ENCODE measurements at places on chromosomes 6 and 20. TPM values are rescaled to one million over a fixed set of nuclear protein-coding genes. Genes with fewer than 3 reads are reported as not detected.

GRCh38 chr6:125020385-125020784 lies 58.1 kb downstream of the RNF217 start:
- no peak for DNase-seq

DNA sequence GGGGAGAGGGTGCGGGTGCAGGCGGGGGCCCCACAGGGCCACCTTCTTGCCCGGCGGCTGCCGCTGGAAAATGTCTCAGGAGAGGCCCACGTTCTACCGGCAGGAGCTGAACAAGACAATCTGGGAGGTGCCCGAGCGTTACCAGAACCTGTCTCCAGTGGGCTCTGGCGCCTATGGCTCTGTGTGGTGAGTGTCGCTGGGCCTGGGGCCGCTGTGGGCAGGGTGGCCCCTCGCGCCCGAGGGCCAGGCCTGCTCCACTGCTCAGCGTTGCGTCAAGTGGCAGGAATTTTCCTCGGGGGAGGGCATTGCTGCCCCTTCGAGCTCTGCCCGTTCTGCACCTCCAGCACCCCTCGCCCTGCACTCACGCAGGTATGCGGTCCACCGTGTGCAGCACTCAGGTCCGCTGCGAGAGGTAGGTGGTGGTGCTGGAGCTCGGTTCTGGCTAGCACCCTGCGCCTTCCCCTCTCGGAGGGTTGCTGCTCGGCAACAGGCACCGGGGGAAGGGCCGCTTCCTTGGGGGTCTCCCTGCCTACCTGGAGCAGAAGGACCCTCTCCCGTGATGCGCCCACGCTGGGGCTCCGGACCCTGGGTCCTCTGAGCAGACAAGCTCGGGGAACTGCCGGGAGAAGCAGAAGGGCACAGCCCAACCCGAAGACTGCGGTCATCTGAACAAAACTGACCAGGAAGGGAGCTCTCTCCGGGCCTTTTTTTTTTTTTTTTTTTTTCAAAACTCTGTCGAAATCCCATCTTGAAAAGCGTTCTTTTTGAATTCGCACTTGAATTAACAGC lies 674 bp downstream of the MAPK14 start:
- DNase-seq = no peak

DNA sequence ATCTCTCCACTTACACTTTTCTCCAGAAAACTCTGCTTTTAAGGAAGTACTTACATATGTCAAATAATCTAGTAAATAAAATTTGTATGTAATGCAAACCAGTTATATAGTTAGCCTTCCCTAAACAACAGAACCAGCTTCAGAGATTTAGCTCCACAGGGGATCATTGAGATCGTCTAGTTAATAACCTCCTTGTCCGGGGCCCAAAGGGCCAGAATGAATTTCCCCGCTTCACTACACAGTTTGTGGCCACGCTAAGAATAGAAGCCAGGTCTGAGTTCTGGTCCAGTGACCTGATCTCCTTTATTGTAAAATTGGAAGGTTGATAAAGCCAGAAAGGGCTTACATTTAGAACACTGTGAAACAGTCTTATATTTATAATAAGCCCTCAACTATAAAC lies 245.2 kb downstream of the TPBG start:
- DNase-seq = no peak

DNA sequence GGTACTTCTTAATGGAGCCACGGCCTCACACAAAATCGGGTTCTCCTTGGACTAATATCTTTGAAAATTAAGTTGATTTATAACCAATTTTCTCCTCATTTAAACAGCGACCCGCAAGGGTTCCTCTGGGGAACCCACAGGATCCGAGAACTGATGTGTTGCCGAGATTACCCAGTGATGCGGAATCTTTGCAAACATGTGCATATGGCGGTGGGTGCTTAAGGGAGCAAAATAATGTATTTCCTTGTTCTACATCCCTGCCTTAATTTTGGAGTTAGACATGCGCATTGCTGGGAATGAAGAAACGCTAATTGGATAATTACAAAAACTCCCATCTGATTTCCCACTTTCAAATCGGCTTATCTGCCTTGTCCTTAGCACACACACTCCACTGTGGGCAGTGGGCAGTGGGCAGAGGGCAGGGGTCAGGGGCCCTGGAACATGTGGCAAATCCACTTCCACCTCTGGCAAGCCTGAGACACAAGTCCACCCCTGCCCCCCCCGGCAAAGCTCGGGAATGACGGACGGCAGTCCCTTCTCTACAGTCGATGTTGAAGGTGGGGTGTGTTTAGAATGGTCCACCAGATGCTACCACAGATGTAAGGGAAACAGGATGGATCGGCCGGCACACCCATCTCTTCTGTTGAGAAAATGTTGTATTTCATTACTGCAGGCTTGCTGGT lies 137.4 kb upstream of the CDH4 start:
- no peak for DNase-seq

- no peak for DNase-seq
Observed at GRCh38 chr6:27062755-27063154, 184.7 kb upstream of the PRSS16 start.

DNA sequence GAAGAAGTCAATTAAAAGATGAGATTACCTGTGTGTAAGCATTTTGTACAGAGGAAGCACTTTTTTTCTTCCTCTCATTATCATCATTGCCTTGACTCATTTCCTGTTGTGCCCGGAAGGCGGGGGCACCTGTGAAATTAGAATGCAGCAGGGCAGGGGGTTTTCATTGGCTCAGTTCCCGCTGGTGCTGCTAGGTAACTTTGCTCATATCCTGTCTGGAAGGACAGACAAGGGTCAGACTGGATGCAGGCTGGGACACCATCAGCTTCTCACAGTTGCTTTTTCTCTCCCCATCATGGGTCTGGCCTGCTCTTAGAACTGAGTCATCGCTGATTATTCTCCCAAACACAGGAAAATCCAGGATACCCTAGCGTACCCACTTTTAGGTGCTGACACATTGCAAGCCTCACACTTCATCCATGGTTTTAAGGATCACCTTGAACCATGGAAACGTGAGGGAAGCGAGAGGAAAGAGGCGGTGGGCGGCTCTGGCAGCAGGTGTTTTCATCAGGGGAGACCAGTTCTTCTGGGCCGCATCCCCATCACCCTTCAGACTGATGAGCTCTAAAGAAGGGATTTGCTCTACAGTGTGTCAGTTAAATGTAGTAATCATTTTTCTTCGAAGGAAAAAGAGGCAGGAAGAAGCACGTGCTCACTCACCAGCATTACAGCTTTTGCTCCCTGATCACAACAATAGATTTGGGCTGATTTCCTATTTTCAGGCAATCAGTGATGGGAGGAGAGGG lies 195.7 kb upstream of the SASH1 start:
- no peak for DNase-seq

OARD1 gene
- polyA plus RNA-seq = 26.2 TPM

DNA sequence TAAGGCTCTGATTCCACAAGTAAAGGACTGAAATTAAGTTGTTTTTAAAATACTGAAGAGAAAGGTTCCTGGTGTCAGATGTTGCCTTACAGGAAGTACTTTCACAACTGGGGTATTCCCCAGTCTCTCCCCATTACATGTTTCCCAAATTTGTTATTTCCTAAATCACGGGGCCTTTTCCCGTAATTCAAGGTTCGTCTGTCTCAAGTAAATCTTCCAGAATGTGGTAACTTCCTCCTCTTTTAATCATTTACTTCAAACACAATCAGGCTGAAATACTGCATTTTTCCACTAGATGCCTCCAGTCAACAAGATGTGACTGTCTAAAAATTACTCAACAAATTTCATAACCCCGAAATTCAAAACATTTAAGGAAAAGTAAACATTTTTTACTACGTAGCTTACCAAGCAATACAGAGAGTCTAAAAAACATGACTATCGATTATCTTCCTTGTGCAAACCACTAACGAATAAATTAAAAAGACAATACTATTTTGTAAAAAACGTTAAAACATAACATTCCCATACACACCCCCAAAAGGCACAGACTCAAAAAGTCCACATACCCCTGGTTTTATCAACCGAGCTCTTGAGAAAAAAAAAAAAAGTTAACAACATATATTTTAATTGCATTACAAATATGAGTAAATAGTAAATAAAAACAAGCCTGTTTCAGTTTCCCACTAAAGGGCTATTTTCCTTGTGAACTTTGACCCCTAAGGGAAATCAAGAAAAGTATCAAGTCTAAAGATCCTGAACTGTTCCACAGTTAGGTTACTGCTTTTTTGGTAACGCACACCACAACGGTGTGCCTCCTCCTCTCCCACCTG lies 1.7 kb downstream of the SOD2 start:
- DNase-seq = peak; percentile 84

- no peak for DNase-seq
Observed at GRCh38 chr6:34836451-34836850, 44.6 kb downstream of the BLTP3A start.

CASP8AP2 gene
- polyA plus RNA-seq = 7.5 TPM

ADISSP gene
- polyA plus RNA-seq = 95.2 TPM

DNA sequence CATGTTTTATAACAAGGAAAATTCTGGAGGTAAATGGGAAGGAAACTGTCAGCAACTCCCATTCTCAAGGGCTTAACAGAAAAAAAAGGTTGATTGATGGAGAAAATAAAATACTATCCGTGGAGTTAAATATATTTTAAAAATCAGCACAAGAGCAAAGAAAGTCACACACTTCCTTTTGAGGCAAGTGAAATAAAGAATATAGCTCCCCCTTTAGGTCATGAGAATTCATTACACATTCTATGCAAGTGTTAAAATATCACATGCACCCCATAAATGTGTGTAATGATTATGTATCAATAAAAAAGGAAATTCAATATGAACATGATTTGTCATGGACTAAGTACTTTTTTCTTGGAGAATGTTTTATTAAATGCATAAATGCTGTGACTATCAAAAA lies 349.2 kb downstream of the TPBG start:
- no peak for DNase-seq

WFDC5 gene
- polyA plus RNA-seq = not detected

GRCh38 chr6:26331218-26332073 lies 33.6 kb upstream of the BTN3A2 start:
- peak; percentile 79 for DNase-seq

DNA sequence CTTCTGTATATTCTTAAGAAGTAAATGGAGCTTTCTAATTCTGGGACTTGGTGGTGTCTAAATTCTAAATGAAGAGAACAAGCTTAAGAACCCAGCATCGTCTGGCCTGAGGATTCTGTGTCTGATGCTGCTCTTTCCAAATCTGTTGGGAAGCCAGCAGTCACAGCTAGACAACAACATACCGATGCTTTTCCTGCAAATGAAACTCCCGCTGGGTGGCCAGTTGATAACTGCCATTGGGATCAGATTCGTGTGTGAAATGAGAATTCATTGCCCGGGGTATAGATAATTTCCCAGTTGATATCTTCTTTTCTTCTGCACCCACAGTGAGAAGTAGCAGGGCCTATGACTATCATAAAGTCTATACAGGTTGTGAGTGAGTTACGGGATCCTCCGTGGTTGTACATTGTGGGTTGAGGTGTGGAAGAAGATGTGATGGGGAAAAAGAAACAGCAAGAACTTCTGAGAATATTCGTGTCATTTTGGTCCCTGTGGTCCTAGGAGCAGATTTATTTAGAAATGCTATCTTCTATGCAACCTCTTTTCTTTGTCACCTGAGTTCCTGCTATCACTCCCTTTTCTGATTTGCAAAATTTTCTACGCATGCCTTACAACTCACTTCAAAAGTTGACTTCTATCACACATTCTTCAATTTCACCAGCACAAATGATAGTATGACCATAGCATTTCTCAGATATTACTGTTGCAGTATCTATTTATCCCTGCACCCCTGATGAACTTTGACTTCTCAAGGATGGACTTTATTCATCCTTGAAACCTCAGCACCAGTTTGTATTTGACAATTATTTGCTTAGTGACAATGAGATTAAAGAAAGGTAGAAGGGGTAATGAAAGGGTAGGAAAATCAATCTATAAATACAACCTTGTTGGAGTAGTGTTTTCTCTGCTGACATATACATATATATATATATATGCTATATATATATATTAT lies 10.4 kb downstream of the NOX3 start:
- DNase-seq = no peak

DNA sequence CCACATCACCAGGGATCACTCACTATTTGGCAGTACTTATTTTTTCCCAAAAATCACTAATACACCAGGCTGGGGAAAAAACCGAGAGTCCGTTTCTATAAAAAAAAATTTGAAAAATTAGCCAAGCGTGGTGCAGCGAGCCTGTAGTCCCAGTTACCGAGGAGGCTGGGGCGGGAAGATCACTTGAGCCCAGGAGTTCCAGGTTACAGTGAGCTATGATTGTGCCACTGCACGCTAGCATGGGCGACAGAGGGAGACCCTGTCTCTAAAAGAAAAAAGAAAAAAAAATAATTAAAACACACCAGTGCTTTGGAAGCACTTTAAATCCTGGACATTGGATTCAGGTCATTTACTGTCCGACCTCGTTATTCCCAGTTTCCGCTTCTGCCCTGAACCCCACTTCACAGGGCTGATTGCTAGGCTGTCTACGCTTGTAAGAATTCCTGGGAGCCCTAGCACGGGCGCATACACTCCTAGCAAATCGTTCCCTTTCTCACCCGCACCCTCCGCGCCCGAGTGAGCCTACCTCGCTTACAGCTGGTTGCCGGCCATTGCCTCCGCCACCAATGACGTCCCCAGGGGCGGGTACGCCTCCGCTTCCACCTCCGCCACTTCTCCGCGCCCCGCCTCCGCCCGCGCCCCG lies at the start of gene TPMT:
Gene TPMT, minus strand, starts transcription at position 571 of the 643 bp plus-strand sequence. CDS start 5,950 bp downstream, outside the sequence.
- peak; percentile 62 for DNase-seq

SALL4 gene
- polyA plus RNA-seq = 2.5 TPM

DNA sequence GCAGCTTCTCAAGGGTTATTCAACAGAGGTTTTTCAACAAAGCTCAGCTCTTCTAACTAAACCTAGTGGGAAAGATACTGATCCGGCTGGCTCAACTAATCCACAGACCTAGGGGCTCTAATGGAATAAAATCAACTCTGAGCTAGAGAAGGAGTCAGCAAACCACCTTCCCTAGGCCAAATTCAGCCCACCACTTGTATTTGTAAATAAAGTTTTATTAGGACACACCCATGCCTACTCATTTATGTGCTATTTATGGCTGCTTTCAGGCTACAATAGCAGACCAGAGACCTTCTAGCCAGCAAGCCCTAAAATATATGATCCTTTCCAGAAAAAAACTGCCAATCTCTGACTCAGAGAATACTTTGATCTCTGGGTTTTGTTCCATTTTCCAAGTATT lies 6.0 kb upstream of the RAB22A start:
- DNase-seq = no peak

DNA sequence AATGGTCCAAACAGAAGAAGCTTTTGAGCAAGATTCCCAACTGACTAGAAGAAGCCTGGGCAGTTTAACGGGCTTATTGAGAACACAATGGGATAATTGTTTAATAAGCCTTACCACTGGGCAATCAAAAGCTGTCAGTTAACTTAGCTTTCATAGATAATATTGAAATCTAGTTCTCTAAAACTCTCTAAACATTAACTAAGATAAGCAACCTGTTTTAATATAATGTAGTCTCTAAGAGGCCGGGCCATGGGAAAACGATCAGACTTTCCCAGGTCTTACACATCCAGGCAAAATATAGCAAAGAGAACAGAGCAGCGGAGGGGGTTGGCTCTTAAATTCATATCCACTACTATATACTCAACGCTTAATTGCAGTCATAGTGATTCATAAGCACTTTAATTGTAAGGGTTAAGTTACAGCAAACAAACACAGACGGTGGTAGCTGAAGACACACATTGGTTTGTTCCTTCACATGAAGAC lies 128.0 kb upstream of the FAM83B start:
- DNase-seq = no peak
